ENCODE measurements at places on chromosomes 4 and X. TPM values are rescaled to one million over a fixed set of nuclear protein-coding genes. Genes with fewer than 3 reads are reported as not detected.

BMX gene
- not detected for polyA plus RNA-seq

XAGE1B gene
- polyA plus RNA-seq = 194 TPM

CDKL2 gene
- 0.88 TPM for polyA plus RNA-seq

PABPC1L2B gene
- polyA plus RNA-seq = not detected

SHISA3 gene
- not detected for polyA plus RNA-seq

LRAT gene
- polyA plus RNA-seq = 0.08 TPM

TNMD gene
- polyA plus RNA-seq = not detected

ADGRL3 gene
- 0.05 TPM for polyA plus RNA-seq

MAGED1 gene
- polyA plus RNA-seq = 79.5 TPM

- no peak for DNase-seq
Measured at GRCh38 chrX:129659861-129660260, 5.1 kb upstream of the APLN start.

GRCh38 chrX:71302461-71303213 is 1.1 kb downstream of the ITGB1BP2 start:
- no peak for DNase-seq

DNA sequence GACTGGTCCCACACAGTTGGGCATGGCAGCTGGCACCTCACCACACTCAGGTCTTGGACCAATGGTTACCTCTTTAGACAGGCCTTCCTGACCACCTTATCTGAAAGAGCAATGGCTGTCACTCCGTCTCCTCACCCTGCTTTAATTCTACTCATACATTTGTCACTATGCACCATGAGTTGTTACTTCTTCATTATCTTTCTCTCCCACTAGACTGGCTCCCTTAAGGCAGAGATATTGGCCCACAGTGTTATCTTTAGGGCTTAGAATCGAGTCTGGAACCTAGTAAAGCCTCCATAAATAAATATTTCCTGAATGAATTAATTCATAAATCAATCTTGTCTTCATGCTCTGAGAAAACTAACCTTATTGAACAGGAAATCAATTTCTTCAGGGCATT is 46.6 kb downstream of the DCHS2 start:
- no peak for DNase-seq

DNA sequence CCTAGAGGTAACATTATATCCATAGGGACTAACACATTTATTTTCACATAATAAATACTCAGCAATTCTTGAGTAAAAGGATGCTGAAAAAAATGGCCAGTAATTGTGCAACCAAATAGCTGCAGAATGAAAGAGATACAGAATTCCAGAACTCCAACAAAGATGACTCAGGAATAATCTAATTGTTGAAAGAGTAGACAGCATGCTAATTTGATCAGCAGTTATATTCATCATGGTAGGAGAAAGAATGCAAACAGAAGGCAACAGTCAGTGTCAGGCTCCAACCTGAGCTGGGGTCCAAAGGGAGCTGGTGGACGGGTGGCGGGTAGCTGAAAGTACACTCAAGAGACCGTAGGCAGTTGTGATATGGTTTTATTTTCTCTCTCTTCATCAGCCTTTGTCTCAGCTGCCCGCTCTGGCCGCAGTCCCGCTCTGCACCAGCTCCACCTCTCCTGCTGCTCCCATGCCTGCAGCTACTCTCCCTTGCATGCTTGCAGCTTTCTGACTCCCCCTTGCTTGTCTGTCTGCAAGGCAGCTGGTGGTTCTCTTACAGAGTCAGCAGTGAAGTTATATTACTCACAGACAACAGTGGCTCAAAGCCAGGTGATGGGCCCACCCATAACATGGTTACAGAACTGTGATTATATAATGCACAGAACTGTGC is 1150.1 kb downstream of the STIM2 start:
- no peak for DNase-seq

- DNase-seq = no peak
Measured at GRCh38 chrX:20802036-20802435, 535.3 kb upstream of the RPS6KA3 start.

DNA sequence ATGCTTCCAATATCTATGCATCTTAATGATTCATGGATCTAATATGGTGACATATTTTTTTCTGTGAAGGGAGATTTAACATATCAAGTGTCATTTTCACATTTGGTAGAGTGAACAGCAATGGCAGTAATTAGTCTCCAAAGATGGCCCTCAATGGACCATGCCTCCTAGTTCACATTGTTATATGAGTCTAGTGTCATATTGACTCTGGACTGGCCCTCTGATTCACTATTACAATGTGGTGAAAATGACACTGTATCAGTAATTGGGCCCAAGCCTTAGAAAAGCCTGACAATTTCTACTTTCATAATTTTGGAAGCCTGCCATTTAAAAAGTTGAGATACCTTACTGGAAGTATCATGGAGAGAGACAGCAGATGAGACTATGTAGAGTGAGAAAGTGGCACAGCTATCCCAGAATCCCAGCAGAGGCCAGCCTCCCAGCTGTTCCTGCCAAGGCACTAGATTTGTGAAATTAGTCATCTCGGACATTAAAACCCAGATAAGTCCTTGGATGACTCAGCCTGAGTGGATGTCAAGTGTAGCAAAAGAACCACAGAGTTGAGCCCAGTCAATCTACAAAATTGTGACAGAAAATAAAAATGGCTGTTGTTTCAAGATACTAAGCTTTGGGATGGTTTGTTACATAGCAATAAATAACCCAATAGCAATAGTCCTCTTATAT is 68.4 kb downstream of the ARHGEF38 start:
- DNase-seq = peak; percentile 2

DNA sequence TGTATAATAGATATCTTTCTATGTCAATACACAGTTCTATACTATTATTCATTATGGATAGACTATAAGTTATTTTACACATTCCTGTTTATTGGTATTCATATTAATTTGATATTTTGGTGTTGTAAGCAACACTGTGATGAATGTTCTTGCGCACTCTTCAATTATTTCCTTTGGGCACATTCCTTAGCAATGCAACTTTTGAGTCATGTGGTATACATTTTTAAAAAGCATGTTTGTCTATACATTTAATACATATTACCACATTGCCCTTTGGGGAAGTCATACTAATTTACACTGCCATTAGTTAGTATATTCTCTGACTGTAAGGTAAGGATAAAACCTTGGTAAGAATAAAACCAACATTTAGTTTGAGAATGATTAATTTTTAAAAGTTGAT is 21.0 kb downstream of the FRAS1 start:
- DNase-seq = no peak

- no peak for DNase-seq
Measured at GRCh38 chr4:164204434-164204833, 549.5 kb upstream of the SMIM31 start.

DNA sequence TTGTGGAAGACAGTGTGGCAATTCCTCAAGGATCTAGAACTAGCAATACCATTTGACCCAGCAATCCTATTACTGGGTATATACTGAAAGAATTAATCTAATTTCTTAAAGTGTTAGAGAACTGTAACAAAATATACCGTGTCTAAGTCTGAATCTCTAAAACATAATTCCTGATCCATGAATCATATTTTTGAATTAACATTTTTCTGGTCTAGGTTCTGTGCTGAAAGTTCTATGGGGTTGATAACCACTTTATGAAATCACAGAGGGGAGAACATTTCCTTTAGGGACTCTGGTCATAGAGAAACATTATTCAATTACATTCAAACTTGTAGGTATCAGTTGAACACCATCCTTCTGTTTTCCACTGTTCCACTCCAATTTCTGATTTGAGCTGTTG is 91.9 kb upstream of the ETNPPL start:
- DNase-seq = no peak

Measured in A549 (cell line).